ENCODE measurements at places on chromosomes 13 and 19.
A peak's percentile ranks its signal among the peaks of the same experiment; 100 is the strongest.

- peak; percentile 60 for DNase-seq
These were observed 24.2 kb upstream of the TTYH1 start for GRCh38 chr19:54390942-54391577.

GRCh38 chr13:31522396-31522795 lies 216.9 kb upstream of the RXFP2 start:
- DNase-seq = no peak

GRCh38 chr19:46537136-46538097 lies 41.8 kb upstream of the PNMA8B start:
- DNase-seq = peak; percentile 34

- no peak for DNase-seq
These were observed 213.8 kb downstream of the KCTD12 start for GRCh38 chr13:76672420-76672819.

DNA sequence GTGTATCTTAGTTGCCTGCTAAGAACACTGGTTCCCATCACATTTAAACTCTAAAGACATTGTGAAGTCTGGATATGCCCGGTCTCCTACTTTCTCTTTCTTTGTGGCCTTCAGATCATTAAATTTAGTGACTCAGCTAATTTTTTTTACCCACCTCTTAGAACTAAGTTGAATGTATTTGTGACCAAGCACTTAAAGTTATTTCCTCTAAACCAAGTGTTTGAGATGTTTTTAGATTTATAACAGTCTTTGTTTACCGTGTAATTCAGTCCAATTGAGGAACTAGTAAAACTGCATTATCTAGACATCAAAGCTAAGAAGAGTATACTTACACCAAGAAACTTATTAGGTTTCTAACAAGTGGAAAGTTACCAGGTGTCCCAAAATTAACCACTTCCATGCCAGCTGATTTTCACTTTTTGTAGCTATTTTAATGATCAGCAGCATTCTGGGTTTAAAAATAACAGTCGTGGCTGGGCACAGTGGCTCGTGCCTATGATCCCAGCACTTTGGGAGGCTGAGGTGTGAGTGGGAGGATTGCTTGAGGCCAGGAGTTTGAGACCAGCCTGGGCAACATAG lies 53.1 kb downstream of the ARHGAP35 start:
- peak; percentile 90 for DNase-seq

DNA sequence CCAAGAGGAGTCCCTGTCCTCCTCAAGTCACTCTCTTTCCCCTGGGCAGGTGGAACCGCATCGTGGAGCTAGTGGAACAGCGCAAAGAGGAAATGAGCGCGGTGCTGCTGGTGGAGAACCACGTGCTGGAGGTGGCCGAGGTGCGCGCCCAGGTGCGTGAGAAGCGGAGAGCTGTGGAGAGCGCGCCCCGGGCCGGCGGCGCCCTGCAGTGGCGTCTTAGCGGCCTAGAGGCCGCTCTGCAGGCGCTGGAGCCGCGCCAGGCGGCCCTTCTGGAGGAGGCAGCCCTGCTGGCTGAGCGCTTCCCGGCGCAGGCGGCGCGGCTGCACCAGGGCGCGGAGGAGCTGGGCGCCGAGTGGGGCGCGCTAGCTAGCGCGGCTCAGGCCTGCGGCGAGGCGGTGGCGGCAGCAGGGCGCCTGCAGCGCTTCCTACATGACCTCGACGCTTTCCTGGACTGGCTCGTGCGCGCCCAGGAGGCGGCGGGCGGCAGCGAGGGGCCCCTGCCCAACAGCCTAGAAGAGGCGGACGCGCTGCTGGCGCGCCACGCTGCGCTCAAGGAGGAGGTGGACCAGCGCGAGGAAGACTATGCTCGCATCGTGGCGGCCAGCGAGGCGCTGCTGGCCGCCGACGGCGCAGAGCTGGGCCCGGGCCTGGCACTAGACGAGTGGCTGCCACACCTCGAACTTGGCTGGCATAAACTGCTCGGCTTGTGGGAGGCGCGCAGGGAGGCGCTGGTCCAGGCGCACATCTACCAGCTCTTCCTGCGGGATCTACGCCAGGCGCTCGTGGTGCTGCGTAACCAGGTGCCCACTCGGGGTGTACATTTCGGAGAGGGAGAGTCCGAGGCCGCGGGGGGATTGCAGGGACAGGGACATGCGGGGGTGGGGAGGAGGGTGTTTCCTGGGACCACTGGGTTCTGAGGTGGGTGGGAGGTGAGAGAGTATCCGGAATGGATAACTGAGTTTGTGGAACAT lies 52.8 kb downstream of the SPTBN4 start:
- DNase-seq = peak; percentile 37

- DNase-seq = no peak
These were observed 25.7 kb downstream of the NOVA2 start for GRCh38 chr19:45947926-45948325.

GRCh38 chr19:56270676-56271075 lies 1.9 kb upstream of the EDDM13 start:
- DNase-seq = no peak

- peak; percentile 72 for DNase-seq
These were observed 96.5 kb downstream of the KL start for GRCh38 chr13:33112766-33113165.

- DNase-seq = no peak
These were observed 50.9 kb downstream of the TMEM255B start for GRCh38 chr13:113809934-113810333.

DNA sequence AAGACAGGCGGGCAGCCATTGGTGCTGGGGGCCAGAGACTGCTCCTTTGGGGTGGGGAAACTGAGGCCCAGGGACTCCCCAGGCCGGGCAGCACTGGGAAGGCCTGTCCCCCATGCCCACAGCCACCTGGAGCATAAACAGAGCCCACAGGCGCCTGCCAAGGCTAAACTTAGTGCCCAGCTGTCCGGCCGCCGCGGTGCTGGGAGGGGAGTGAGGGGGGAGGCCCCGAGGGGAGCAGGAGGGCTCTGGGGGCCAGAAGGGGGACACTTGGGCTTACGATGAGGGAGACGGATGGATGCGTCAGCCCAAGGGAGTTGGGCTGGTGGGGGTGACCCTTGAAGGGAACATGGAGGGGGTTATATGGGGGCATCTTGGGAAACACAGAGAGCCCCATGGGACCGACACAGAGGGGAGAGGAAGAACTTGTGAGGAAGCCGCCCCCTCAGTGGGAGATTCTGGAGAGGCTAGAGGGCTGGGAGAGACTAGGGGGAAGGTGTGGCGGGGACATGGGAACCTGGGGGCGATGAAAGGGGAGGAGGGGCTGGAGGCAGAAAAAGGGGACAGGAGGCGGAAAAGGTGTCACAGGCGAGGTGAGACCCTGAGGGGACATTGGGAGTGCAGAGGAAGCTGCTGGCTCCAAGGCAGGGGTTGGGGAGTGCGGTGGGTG lies 2.2 kb downstream of the CERS1 start:
- DNase-seq = no peak

DNA sequence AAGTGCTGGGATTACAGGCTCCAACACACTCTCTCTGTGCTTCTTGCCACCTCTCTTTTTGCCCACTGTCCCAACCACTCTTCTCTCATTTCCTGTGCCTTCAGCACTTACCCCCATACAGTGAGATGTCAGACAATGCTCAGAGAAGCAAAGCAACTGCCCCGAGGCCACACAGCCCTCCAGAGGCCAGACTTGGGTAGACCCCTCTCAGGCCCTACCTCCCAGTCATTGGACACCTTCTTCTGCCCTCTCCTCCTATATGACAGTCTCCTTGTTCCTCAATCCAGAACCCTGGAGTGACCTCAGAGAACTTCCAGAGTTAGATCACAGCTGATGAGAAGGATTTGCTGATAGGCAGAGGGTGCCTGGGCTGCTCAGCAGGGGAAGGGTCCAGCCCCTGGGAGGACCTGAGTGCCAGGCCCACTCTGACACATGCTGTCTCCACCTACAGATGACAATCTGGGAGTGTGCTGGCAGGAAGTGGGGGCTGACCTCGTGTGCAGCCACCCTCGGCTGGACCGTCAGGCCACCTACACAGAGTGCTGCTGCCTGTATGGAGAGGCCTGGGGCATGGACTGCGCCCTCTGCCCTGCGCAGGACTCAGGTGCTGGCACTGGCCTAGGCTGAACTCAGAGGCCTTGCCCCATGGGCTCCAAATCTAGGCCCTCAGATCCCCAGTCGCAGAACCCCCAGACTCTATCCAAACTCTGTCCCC lies 24.4 kb downstream of the LTBP4 start:
- no peak for DNase-seq

DNA sequence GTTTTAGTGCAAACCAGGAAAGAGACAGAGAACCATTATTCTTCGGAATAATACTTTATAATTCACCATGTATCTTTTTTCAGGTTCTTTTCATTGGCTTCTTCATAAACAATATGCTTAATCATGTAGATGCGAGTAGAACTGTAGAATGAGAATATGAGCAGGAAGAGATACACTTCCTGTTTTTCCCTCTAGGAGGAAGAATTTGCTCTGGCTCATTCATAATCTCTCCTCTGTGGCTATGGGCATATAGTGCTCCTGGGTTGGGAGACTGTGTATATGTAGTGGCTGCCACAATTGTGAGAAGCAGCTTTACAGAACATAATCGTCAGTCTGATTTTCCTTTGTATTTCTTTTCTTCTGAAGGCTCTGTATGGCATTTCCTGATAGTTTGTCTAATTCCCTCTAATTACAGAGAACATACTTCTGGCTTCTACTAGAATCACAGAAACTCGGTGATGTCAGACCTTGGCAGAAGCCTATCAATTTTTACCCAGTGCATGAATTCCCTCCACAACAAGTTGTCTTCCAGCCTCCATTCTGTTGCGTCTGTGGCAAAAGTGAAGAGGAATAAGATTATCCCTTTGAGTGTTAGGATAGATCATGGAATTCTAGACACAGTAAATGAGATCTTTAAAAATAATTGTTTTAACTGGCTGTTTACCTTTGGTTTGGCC lies 2.9 kb upstream of the DCLK1 start:
- DNase-seq = no peak

DNA sequence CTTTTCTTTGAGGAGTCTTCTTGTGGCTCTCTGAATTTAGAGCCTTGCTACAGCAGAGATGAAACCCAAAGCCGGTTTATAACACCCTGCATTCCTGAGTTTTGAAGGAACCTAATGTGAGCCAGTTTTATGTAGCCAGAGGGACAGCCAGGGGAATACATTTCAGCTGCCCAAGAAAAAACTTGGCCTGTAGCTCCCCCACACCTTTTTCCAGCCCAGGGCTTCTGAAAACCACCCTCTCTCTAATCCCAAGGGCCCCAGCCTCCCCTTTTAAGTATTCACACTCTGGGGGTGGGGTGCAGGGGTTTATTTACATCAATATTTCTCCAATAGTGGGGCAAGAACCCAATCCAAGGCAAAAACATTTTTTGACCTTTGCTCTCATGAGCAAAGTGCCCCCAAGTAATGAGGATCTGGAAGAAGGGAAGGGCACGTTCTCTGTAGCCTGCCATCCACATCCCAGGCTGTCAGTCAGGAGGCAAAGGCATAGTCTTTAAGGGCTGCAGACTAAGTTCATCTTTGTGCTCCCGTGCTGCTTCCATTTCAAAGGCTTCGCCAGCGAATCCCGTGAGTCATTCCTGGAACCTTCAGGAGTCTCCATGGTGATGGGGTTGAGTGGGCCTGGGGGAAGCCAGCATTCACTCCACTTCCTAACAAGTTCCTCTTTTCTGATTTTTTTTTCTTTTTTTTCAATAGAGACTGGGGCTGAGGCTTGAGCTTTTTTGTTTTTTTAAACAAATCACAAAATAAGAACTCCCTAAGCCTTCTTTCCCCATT lies 33.2 kb upstream of the MEDAG start:
- DNase-seq = peak; percentile 81

GRCh38 chr19:50465986-50466705 lies 10.2 kb upstream of the EMC10 start:
- DNase-seq = no peak

- DNase-seq = no peak
These were observed 11.7 kb downstream of the CAMSAP3 start for GRCh38 chr19:7607212-7607873.

DNA sequence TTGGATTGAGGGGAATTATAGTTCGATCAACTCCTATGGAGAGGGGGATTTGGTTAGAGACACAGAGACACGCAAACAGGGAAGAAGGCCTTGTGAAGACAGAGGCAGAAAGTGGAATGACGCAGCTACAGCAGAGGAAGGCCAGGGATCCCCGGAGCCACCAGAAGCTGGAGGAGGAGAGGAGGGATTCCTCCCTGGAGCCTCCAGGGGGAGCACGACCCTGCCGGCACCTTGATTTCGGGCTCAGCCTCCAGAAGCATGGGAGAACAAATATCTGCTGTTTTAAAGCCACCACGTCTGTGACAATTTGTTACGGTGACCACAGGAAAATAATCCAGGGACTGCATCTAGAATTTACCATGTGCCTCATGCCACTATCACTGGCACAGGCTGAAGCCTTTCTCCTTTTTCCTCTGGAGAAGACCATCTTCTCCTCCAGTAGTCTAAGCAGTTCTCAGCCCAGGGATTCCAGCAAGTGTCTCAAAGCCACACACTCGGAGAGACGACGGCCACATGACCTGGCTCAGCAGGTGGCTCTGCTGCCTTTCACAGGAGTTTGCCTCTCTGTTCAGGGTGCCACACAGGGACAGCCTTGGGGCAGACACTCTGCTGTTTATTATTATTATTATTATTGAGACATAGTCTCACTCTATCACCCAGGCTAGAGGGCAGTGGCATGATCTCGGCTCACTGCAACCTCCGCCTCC lies 39.9 kb upstream of the CCNE1 start:
- peak; percentile 48 for DNase-seq

DNA sequence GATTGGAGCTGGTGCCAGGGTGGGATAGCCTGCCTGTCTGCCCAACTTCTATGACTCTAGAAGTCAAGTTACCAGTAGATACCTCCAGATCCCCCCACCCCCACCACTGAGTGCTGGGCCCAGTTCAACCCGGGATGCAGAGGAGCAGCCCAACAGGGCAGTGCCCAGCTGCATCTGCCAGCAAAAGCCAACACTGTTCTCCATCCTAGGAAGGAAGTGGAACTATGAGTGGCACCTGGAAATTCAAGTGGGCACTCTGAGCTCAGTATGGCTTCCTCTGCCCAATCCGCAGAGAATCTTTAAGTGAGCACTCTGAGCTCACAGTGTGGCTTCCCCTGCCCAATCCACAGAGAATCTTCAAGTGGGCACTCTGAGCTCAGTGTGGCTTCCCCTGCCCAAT lies 14.2 kb downstream of the TUBGCP3 start:
- DNase-seq = no peak

GRCh38 chr13:30928978-30929377 lies 3.5 kb upstream of the TEX26 start:
- no peak for DNase-seq
